ENCODE measurements at places on chromosomes 3 and 15. TPM values are rescaled to one million over a fixed set of nuclear protein-coding genes. Genes with fewer than 3 reads are reported as not detected.
A peak's percentile ranks its signal among the peaks of the same experiment; 100 is the strongest.

NKIRAS1 gene
- polyA plus RNA-seq: 5.6 TPM

GRCh38 chr15:81182031-81182755, 14.5 kb upstream of the IL16 start:
- peak; percentile 36 for DNase-seq

GRCh38 chr3:12369598-12369997, 80.7 kb downstream of the PPARG start:
- no peak for DNase-seq

DNA sequence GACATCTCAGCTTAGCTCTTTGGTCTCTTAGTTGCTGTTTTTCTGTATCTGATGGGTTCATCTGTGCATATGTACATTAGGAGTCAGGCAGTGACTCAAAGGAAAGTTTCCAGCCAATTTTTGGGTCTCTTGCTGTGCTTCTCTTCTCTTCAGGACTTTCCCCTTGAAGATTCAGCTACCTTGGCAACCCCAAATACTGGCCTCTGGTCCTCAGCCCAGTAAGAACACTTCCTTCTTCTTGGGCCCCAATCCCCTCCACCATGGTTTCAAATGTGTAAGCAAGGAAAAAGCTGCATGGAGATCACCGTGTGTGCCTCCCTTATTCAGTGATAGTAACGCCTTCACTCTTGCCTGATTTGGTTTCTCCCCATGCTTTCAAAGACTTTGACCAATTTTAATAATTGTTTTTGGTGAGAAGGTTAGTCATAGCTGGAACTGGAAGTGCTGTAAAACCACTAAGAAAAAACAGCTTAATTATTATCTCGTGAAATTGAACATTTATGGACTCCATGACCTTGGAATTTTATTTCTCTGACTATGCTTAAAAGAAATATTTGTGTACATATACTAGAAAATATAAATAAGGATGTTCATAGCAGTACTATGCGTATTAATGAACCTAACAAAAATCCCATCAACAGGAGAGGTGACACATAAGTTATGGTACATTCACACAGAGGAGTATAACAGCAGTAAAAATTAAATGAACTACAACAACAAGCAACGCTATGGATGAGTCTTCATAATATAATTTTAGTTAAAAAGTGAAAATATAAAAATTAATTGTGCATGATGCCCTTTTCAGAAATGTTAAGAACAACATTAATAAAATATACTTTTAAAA, 125.3 kb upstream of the BCL6 start:
- no peak for DNase-seq

- DNase-seq: no peak
These were observed 126.9 kb downstream of the IQCH start for GRCh38 chr15:67381416-67382045.

- DNase-seq: peak; percentile 99
These were observed 207.0 kb upstream of the DCBLD2 start for GRCh38 chr3:99108508-99108907.

- no peak for DNase-seq
These were observed 2.6 kb downstream of the CYP19A1 start for GRCh38 chr15:51335538-51336410.

DNA sequence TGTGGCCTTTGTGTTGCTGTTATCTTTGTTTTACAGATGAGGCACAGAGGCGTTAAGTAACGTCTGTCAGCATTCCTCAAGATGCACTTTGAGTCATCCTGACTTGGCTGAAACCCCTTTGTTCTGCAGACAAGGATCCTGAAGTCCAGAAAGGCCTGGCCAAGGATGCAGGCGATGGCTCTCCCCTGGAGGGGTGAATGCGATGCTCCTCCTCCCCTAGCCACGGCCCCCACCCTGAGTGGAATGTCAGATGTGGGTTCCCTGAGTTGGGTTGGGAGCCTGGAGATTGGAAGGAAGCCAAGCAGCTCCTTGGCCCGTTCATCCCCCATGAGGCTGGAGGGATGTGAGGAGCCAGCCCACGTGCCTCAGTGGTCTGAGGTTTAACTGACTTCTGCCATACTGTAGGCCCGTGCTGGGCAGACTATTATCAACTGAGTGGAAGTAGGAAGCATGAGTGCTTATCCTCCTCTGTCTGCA, 43.3 kb downstream of the POMGNT2 start:
- no peak for DNase-seq

- no peak for DNase-seq
These were observed 4.6 kb downstream of the SPCS1 start for GRCh38 chr3:52710512-52710911.

DNA sequence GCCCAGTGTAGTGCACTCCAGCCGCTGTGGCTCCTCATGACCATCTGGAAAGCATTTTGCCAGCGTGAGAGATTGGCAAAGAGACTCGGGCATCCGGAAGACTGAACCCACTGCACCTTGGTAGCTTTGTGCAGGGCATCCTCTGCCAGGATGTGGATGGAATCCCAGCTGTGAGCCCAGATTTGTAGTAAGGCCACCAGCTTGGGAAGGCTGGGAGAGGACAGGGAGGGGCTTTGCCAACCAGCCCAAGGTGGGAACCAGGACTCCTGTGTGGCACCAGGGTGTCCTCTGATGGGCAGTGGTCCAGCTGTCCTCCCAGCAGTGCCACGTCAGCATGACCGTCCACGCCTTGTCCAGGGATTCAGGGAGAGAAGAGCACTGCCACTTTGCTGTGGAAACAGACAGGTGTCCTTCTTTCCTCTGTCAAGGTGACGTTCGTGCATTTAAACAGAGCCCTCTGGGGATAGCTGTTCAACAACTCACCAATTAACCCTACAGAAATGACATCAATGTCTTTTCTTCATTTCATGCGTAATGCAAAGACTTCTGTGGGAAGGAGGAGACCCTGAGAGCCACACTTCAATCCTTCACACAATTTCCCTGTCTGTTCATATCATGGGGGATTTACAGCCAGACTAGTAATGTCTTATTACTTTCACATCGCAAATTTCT, 19.1 kb downstream of the KLF15 start:
- DNase-seq: no peak

DNA sequence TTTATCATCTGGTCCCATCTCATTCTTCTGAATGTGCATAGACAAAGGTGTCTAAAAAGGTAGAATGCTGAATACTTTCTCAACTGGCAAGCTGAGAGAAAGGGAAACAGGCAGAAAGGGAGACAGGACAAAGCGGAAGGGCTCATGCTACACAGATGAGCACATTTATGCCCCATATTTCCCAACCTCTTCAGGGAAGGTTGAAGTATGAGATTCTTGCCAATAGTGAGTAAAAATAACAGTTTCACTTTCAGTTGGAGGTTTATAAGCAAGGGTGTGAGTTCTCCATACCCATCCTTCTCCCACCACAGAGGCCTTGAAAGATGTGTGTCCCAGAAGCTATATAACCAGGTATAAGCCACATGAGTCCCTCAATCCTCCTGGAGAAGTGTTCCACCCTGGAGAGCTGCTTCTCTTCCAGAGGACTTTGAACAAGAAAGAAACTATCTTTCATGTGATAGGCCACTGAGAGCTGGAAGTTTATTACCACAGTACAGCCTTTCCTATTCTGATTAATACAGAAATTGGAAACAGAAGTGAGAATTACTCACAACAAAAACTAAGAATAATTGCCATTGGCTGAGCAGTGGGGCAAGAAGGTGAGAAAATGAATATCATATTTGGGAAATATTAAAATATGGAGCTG, 709.4 kb upstream of the NR2F2 start:
- DNase-seq: peak; percentile 65

GRCh38 chr3:62839748-62840147, 35.5 kb downstream of the CADPS start:
- DNase-seq: no peak

DNA sequence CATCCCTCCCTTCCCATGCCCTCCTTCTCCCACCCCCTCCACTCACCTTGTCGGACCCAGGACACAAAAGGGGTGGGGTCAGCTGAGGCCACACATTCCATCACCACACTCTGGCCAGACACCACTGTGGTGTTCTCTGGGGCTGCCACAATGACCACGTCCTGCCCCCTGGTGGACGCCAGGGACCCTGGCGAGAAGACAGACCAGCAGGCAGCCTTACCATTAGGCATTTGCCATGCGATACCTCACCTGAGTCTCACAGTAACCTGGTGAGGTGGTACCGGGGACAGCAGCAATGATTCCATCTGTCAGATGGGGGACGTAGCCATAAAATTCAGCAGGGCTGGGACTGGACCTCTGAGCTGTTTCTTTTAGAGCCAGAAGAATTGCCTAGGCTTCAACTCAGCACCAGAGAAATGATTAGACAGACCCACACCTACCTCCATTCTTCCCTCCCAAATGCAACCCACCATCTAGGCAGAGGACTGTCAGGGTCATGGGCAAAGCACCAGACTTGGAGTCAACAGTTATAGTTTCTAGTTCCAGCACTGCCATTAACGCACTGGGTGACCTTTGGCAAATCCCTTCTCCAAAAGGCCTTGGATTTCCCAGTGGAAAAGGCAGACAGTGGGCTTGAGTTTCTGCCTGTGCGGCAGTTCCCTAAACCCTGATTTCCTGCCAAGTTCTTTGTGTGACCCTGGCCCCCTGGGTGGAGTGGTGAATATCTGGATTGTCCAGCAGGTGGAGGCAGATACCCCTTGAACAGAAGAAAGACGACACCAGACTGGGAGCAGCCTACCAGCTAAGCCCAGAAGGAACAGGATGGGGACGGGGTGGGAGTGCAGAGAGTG, 21.8 kb downstream of the IGDCC4 start:
- peak; percentile 72 for DNase-seq

DNA sequence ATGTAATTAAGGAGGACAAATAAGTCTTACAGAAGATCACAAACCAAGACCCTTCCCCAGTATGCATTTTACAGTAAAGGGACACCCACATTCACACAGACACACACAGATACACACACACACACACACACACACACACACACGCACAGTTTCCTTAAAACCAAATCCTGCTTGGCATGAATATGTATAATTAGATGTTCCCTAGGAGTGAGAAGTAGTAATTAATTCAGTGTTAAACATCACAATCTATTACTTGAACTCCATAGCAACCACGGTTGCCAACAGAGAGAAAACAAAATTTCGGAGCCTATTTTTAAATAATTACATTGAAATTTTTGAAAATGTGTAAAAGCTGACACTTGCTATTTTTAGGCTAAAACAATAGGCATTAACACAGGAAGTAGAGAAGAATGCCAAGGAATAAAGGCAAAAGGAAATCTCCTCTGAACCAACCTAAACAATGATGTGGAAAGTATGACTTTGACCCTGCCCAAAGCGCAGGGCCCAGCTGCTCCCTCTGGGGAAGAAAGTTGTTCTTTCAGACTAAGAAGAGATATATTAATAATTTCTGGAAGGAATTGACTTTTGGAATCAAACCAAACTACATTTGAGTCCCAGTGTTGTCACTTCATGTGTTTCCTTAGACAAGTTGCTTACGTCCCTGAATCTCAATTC, 215.3 kb downstream of the CPNE4 start:
- DNase-seq: no peak

SLC28A2 gene
- polyA plus RNA-seq: not detected

GRCh38 chr3:168990134-168990533, 673.4 kb downstream of the MECOM start:
- peak; percentile 49 for DNase-seq

- no peak for DNase-seq
These were observed 71.7 kb downstream of the TTBK2 start for GRCh38 chr15:42848846-42849245.

RBP2 gene
- polyA plus RNA-seq: not detected

DNA sequence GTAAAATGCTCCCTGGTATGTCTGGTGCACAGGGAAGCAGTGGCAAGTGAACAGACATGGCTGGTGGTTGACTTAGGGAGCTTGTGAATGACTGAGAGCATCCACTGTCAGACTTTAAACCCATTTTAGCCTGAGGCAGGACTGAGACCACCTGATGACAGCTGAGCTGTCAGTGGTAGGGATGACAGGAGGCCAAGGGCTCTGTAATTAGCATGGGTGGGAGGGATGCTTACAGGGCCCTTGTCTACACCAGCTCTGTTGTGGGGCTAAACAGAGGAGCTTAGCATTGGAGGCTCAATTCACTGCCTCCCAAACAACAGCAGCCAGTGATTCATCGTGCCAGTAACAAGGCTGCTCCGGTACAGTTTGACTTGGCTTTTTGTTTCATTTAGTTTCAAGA, 169.4 kb downstream of the CHST2 start:
- no peak for DNase-seq

DNA sequence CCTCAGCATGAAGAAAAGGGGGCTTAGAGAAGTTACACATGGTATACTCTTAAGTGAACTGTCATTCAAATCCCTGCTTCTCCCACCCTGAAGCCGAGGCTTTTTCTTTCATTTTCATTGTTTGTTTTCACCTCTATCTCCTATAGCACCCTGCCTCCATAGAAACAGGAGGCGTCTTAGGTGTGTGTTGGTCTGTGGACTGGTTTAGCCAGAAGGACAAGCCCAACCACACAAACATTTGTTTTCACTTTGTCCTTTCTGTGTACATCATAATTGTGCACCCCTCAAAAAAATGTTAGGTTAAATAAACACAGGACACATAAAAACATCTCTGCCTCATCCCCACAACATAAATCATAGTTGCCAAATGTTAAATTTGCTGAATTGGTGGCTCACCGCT, 73.3 kb upstream of the UBE2E2 start:
- no peak for DNase-seq

DNA sequence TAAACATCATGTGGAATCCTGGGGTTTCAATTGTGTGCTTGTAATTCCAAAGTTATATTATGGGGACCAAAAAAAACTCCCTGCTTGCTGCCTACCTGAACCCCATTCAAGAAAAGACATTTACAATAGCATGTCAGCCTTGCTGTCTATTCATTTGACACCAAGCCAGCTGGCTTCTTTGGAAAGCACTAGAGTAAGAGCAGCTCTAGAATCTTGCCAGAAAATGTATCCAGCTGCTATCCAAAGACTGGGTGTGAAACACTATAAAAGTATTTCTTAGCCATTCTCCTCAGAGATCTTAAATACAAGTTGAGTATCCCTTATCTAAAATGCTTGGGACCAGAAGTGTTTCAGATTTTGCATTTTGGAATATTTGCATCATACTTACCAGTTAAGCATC, 87.4 kb downstream of the RAD18 start:
- DNase-seq: no peak

UCN2 gene
- 2.3 TPM for polyA plus RNA-seq

Measured in IMR-90 (cell line).